ENCODE measurements at places on chromosomes 4 and X. TPM values are rescaled to one million over a fixed set of nuclear protein-coding genes. Genes with fewer than 3 reads are reported as not detected.

The ABLIM2 gene
- not detected for total RNA-seq

The TMEM255A gene
- not detected for total RNA-seq

The LRIT3 gene
- total RNA-seq, result 0.11 TPM

The ZNF732 gene
- total RNA-seq, result 0.66 TPM

The FAM199X gene
- 27.9 TPM for total RNA-seq

The GAGE13 gene
- not detected for total RNA-seq

The GPRASP1 gene
- total RNA-seq, result 8.6 TPM

The RAB41 gene
- not detected for total RNA-seq

Data from uterine smooth muscle cell (primary cell).